Stimulated activated CD8-positive, alpha-beta memory T cell treated with anti-CD3 and anti-CD28 coated beads, Interleukin-15, amount 100 ng/mL, for 24 hours (primary cell): ENCODE measurements at places on chromosomes 1 and 21.

DNA sequence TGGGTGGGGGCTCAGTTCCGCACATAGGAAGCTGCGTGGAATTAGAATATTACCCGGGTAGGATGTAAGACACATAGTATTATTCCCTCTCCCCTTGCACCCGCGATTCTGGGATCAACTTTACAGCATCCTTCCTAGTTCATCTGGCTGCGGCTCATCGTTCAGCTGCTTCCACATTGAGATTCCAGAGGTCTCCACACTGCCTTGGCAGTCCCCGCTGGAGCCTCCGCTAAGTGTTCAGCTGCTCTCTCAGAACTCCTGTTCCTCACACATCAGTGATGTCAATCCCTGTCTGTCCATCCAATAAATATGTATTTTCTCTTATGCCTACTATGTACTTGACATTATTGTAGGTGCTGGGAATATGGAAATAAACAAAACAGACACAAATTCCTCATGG is 135.6 kb upstream of the SYT6 start:
- no peak for DNase-seq

DNA sequence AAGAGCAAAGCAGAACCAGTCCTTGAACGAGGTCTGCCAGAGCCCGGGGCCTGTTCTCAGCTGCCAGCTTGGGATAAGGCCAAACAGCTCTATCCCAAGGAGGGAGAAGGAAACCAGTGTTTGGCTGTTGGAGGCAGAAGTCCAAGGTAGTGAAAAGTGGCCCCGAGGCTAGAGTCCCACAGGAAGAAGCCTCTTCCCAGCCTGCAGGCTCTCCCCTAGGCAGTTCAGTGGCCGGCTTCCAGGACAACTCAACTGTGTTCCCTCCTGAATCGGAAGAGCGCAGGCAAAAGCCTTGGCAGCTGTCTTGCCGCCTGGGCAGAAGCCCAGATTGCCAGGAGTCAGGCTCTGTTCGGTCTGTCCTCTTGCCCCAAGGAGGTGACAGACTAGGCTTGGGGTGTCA is 19.3 kb downstream of the QSOX1 start:
- DNase-seq: no peak

- peak; percentile 33 for DNase-seq
These were observed 60.0 kb upstream of the ATP5PO start for GRCh38 chr21:33975548-33976081.

DNA sequence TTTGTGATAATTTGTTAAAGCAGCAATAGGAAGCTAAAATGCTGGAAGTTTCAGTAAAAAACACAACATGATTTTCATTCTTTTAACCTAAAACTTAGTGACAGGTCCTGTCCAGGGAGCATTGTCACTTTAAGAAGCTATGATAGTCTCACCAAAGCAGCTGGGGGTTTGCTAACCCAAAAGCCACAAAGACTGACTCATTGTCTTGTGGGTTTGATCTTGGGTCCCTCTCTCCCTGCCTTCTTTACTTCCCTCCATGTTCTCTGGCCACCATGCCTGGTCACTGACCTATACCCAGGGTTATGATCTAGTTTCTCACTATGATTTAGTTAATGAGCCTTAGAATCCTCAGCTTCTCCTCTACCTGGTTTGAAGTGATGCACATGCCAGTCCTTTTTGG is 213.5 kb upstream of the PTGFR start:
- DNase-seq: no peak
